H9 (cell line): ENCODE measurements at places on chromosomes 12 and 14. TPM values are rescaled to one million over a fixed set of nuclear protein-coding genes. Genes with fewer than 3 reads are reported as not detected.

DNA sequence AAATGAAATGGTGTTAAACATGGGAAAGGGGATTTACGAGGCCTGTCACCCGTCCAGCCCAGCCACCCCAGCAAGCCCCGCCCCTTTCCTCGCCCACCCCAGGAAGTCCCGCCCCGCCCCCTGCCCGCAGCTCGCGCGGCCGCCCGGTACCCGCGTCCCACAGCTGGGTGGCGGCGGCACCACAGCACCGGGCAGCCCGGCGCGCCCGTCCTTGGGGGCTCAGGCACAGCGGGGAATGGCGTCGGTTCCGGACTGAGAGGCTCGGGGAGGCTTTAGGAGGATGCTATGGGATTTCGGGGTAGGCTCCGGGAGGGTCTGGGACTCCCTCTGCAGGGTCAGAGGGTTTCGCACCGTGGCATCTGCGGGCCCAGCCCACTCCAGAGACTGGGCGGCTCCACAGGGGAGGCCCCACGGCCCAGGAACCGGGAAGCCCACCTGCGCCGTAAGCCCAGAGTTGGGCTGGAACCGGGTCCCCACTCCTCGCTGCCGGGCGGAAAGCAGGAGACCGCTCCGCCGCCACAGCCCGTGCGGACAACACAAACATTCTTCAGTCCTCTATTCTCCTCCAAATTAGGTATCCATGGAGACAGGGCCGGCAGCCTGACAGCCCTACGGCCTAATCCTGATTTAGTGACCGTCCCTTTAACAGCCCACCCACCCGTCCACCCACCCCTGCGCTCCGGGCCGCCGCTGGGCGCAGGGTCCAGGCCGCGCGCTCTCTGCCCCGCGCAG lies 1.4 kb downstream of the FIGNL2 start:
- DNase-seq: peak; percentile 84

ZDHHC22 gene
- 11.3 and 11.9 TPM in 2 replicates for total RNA-seq

- no peak for DNase-seq
Observed at GRCh38 chr14:52299692-52300278, 14.3 kb upstream of the PTGER2 start.

OVCH1 gene
- total RNA-seq: not detected in 2 replicates

OTOGL gene
- 0.11 and 0.24 TPM in 2 replicates for total RNA-seq

GPX2 gene
- 0.79 TPM in 1 of 2 replicates, not detected in the other for total RNA-seq

GRCh38 chr14:74267588-74267987 lies 28.3 kb downstream of the VSX2 start:
- no peak for DNase-seq

- DNase-seq: no peak
Observed at GRCh38 chr12:127205781-127206555, 1061.0 kb upstream of the TMEM132C start.

DNA sequence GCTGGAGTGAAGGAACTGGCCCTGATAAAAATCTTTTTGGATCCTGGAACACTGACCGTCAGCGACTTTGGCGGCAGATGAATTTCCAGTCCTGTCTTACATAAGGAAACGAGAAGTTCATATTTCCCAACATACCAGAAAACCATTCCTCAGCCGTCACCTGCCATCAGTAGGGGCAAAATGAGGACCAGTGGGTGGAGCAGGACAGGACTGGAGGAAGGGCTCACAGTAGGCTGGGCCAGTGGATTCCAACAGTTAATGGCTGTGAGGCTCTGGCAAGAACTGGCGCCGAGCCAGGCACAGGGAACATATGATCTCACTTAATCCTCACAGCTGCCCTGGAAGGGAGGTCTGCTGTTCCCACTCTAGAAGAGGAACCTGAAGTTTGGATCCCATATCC lies 67.2 kb upstream of the FAM181A start:
- no peak for DNase-seq

DNA sequence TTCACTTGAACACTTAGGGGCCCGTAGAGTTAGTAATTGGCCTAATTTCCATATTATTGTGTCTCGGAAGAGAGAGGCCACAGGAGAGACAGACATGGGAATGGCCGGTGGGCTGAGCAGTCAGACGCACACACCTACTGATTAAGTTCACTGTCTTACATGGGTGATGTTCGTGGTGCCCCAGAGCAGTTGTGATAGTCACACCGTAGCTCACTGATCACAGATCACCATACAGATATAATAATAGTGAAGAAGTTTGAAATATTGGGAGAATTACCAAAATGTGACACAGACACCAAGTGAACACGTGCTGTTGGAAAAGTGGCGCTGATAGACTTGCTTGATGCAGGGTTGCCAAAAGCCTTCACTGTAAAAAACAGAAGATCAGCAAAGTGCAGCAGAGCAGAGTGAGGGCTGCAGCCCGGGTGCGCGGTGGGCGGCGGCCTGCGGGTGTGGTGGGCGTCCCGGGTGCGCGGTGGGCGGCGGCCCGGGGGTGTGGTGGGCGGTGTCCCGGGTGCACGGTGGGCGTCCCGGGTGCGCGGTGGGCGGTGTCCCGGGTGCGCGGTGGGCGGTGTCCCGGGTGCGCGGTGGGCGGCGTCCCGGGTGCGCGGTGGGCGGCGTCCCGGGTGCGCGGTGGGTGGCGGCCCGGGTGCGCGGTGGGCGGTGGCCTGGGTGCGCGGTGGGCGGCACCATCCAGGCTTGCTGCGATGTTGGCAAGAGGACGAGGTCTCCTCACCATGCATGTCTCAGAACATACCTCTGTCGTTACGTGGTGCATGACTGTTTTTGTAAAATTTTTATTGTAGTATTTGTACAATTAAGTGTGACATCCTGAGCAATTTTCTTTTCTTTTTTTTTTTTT lies 34.3 kb upstream of the TEX22 start:
- DNase-seq: no peak

DNA sequence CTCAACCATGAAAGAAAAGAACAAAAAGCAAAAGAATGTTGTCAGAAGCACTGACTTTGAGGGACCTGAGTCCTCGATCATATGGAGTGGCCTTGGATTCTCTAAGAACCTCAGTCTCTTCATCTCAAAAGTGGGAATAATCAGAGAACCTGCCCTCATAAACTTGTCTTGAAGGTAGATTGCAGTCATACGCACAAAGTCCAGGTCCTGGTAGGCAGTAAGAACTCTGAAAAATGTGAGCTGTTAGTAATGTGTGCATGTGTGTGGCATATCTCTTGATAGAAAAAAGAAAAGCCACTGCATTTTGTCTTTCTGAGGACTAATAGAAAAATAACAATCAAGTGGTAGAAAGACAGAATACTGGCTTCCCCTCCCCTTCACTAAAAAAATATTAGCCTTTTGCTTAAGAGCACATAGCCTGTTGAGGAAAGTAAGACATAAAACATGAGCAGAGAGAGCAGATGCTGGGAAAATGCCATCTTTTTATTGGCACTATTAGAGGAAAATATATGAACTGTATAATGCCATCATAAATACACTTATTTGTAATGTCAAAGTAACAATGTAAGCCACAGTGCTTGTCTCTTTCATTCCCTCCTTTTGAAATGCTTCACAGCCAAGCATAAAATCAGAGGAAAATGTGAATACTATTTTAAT lies 205.1 kb upstream of the TBX3 start:
- no peak for DNase-seq

DNA sequence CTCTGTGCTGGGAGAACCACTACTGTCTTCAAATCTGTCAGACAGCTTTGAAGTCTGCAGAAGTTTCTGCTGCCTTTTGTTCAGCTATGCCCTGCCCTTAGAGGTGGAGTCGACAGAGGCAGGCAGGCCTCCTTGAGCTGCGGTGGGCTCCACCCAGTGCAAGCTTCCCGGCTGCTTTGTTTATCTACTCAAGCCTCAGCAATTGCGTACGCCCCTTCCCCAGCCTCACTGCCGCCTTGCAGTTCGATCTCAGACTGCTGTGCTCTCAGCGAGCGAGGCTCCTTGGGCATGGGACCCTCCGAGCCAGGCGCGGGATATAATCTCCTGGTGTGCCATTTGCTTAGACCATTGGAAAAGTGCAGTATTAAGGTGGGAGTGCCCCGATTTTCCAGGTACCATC lies 25.1 kb upstream of the KLRB1 start:
- DNase-seq: no peak

- no peak for DNase-seq
Observed at GRCh38 chr12:113747017-113747416, 219.1 kb downstream of the RBM19 start.

KCNK10 gene
- total RNA-seq: 0.29 and 0.33 TPM in 2 replicates

DNA sequence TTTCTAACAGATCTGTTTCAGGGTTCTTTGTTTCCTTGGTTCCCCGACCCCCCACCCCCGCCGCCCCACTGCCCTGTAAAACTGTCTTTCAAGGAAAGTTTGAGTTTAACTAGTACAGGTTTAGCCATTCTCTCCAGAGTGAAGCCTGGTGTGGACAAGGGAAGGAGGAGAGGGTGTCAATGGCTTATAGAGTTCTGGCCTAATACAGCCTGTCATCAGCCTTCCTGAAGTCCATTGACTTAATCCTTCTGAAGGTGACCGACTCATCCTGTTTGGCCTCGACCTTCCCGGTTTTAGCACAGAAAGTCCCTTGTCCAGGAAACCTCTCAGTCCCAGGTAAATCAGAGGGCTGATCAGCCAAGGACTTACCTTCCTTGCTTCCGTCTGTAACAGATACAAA lies 11.0 kb upstream of the P2RX4 start:
- no peak for DNase-seq

DNA sequence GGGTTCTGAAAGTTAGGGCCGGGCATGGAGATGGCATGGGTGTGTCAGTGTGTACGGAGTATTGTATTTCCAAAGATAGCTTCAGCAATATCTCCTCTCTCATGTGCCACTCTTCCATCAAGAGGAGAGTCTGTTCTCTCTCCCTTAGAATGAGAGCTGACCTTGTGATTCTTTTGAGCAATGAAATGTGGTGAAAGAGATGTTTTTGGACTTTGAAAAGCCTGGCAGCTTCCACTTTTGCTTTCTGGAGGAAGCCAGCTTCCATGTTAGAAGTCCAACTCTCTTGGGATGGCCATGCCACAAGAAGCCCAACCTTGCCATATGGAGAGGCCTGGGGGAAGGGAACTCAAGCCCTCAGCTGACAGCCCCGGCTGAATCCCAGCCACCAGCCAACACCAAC lies 72.4 kb upstream of the GZMB start:
- DNase-seq: no peak

DNA sequence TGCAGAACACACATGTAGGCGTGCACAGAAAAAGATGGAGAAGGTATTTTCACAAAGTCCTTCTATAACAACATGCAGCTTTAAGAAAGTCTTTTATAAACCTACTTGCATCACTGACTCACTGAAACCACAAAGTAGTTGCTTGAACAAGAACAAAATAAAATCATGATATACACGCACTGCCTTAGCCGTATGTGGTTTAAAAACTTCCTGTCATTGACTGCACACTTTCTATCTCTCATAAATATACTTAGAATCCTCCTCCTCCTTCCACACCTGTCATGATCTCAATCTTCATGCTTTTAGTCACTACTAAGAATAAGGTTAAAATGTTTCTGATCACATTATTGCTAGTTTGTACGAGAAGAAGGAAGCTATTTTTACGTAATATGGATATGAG lies 31.8 kb upstream of the RAD51AP1 start:
- no peak for DNase-seq

DNA sequence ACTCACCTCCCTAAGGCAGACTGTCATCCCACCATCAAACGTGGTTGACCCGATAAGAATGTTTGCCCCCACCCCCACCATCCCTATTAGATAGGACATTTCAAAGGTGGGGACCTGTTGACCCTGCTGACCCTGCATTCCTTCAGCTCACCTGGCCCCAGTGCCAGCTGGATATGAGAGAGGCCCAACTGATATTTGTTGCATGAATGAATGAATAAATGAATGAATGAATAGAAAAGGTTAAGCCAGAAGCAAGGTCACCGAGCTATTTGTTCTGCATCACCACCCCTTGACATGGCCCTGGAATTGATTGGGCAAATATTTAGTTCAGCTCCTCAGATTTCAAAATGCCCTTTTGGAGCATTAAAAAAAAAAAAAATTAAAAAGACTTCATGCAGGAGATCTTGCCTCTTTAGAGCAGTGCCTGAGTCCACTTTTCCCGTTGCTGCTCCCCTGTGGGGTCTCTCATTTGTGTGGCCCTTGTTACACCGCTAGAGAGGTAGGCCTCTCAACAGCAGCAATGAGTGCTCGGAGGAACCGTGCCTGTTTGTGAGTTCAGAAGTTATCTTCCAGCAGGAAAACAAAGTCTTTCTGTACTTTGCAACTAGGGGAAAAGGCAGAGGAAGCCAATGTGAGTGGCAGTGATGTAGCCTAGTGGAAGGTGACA lies 8.5 kb upstream of the SERPINA5 start:
- DNase-seq: no peak

C12orf54 gene
- total RNA-seq: not detected in 2 replicates

- DNase-seq: no peak
Observed at GRCh38 chr12:51186465-51187085, 13.6 kb upstream of the TFCP2 start.
